Smooth muscle cell of bladder (primary cell): ENCODE measurements at places on chromosomes 4 and X. TPM values are rescaled to one million over a fixed set of nuclear protein-coding genes. Genes with fewer than 3 reads are reported as not detected.

Gene AFF2
- total RNA-seq, result under 0.01 TPM in 1 of 2 replicates, not detected in the other

Gene SERTM2
- total RNA-seq, result 2.1 and 2.3 TPM in 2 replicates

Gene CLGN
- total RNA-seq, result 5.8 and 7.5 TPM in 2 replicates

Gene ESX1
- not detected in 2 replicates for total RNA-seq

Gene HCCS
- 18.6 and 26.6 TPM in 2 replicates for total RNA-seq
